ENCODE measurements at places on chromosomes 1 and 21. TPM values are rescaled to one million over a fixed set of nuclear protein-coding genes. Genes with fewer than 3 reads are reported as not detected.

CD1D gene
- total RNA-seq = 0.19 TPM

DNA sequence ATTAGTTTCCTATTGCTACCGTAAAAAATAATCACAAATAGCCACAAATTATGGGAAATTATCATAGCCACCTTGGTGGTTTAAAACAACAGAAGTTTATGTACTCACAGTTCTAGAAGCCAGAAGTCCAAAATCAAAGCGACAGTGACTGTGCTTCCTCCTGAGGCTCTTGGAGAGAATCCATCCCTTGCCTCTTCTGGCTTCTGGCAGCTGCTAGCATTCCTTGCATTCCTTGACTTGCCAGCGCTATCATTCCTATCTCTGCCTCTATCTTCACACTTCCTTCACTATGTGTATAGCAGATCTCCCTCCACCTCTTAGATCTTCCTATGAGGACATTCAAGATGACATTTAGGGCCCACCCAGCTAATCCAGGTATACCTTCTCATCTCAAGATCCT lies 180.1 kb upstream of the USP25 start:
- DNase-seq = peak; percentile 2

PTPRC gene
- not detected for total RNA-seq

DNA sequence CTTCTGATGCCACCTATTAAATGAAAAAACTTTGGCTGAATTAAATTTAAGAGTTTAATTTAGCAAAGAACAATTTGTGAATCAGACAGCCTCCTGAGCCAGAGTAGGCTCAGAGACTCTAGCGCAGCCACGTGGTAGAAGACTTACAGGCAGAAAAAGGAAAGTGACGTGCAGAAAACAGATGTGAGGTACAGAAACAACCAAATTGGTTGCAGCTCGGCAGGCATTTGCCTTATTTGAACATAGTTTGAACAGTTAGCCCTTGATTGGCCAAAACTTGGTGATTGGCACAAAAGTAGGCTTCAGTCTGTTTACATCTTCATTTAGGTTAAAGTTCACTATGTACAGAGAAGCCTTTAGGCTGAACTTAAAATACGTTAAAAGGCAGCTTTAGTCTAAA lies 22.9 kb downstream of the TCP10L start:
- DNase-seq = no peak

DNA sequence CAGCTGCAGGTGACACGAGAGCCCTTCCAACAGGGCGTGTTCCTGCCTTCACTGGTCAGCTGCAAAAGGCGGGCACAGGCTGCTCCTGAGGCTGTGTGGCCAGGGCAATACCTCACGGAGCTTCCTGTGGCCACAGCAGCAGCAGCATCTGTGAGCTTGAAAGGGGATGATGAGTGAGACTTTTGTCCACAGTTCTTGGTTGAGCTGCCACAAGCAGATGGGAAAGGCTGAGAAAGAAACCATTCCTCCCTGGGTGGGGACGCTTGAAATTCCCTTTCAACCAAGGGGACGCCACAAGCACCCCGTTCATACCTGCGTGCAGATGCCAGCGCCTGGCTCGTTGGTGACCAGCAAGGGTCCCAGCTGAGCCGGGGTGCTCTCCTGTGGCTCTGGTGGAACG lies 37.6 kb downstream of the B3GALT5 start:
- DNase-seq = no peak

TCHH gene
- total RNA-seq = 0.22 TPM

GRCh38 chr1:11528611-11529261 lies 49.8 kb downstream of the DISP3 start:
- no peak for DNase-seq

DNA sequence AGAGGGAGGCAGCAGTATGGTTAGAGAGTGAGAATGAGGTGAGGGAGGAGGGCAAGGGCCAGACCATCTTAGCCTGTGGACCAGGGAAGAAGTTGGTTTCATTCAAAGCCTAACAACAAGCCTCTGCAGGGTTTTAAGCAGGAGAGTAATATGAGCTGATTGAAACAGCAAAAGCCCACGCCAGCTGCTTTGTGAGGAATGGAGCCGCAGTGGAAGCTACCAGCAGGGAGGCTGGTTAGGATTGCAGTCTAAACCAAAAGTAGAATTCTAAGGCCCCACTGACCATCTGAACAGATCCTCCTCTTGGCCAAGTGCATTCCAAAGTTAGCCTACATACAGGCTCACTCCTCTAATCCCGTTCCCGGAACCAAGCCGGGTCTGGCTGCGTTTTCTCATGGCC lies 44.8 kb downstream of the OLFML3 start:
- DNase-seq = no peak

DNA sequence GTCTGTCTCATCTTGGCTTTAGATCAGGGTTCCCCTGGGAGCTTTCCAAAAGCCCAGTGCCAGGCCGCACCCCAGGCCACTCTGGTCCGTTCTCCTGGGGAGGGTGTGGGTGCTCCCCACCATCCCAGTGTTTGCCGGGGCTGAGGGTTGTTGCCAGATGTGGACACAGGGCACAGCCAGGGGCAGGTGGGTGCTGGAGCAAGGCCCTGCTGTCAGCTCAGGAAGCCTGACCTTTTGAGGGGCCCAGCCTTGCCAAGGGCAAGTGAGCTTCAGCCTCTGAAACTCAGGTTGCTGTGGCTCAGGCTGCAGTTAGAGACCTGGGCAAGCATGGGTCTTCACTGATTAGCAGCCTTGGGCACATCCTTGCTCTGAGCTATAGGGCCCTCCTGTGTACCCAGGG lies 22.8 kb upstream of the ZBTB21 start:
- no peak for DNase-seq

RRP1B gene
- total RNA-seq = 39.8 TPM

TFAP2E gene
- total RNA-seq = 0.30 TPM

EXOC8 gene
- 24.0 TPM for total RNA-seq

GRCh38 chr1:27755865-27756264 lies 17.2 kb upstream of the STX12 start:
- no peak for DNase-seq

GRCh38 chr1:204873714-204874113 lies 3.1 kb downstream of the NFASC start:
- no peak for DNase-seq

PER3 gene
- 0.84 TPM for total RNA-seq

DNA sequence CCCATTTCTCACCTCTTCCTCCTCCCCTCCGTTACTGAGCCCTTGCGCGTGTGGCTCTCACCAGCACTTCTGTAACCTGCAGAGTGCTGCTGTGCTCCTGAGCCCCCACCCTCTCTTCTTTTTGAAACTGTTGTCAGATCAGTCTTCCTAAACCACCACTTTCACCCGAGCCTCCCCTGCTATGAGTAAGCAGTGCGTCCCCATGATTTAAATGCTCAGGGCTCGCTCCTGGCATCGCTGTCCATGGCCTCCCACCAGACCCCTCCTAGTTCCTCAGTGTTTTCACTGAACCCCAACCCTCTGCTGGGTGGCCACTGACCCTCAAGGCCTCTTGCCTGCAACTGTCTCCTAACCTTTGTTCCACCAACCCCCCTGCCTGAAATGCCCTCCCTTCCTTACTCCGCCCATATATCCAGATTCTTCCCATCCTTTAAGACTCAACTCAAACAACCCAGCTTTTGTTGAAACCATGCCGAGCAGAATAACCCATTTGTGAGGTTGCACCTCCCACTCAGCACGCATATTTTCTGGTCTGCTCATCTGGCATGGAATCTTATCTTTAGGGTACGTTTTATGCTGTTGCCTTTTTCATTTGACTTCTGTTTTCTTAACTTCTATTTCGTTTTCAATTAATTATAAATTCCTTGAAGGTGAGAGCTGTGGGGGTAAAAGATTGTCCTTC lies 64.5 kb upstream of the FAM3B start:
- DNase-seq = no peak

DNA sequence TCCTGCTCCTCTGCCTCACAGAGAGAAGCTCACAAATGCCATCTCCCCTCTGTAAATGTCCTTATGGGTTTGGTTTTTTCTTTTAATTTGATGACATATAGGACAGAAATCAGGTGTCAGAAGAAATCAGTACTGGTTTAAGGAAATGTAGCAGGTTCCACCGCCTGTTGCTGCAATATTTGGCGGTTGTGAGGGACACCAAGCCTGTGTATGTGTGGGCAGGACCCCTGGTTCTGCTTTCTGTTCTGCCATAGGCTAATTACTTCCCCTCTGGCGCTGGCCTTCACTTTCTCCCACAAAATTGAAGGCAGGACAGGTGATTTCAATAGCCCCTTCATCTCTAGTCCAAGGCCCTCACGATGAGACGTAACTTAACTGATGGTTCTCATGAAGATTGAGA lies 69.2 kb downstream of the PRDM2 start:
- no peak for DNase-seq

DNA sequence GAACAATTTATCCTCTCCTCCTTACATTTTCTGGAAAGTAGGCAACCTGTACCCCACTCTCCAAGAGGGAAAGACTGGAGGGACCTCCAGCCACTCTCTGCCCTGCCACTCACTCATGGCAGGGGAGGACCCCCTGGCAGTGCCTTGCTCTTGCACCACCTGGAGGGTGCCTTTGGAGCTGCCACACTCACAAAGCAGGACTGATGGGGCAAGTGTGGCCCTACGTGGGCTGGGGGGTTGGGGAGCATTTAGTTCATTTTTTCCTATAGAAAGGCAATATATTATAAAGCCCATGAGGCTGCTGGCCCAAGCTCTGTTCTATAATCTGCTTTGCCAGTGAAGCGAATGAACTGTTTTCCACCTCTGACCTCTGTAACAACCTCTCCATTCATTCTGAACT lies 50.3 kb downstream of the GPR161 start:
- DNase-seq = no peak

GRCh38 chr1:246518456-246519205 lies 11.6 kb upstream of the SMYD3 start:
- DNase-seq = no peak

GRCh38 chr1:166811691-166812090 lies 27.6 kb upstream of the POGK start:
- DNase-seq = no peak

CLDN8 gene
- total RNA-seq = not detected

GRCh38 chr1:12495725-12496124 lies 122.3 kb downstream of the DHRS3 start:
- DNase-seq = no peak

GRCh38 chr1:15966081-15966955 lies 9.6 kb downstream of the ZBTB17 start:
- no peak for DNase-seq

DNA sequence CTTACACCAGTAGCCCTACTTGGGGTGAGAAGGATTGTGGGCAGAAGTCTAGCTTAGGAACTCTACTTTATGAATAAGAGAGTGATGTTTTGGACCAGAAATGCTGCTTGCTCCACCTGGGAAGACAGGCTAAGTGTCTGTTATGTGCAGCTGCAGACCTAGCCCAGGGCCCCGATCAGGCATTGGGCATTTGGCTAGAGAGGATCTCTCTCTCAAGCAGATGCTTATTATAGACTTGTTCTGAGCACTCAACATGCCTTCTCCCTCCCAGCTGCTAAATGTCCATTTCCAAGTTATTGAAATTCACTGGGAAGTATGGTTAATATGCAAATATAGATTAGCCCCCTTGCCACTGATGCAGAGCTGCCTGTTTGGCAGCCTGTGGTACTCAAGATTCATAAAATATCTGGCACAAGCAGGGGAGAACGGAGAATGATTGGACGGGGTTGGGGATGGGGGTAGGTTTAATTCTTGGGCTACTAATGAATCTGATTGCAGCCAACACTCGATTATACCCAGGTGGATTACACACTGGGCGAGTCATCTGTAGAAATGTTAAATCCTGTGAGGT lies 115.9 kb downstream of the KCND3 start:
- no peak for DNase-seq

DNA sequence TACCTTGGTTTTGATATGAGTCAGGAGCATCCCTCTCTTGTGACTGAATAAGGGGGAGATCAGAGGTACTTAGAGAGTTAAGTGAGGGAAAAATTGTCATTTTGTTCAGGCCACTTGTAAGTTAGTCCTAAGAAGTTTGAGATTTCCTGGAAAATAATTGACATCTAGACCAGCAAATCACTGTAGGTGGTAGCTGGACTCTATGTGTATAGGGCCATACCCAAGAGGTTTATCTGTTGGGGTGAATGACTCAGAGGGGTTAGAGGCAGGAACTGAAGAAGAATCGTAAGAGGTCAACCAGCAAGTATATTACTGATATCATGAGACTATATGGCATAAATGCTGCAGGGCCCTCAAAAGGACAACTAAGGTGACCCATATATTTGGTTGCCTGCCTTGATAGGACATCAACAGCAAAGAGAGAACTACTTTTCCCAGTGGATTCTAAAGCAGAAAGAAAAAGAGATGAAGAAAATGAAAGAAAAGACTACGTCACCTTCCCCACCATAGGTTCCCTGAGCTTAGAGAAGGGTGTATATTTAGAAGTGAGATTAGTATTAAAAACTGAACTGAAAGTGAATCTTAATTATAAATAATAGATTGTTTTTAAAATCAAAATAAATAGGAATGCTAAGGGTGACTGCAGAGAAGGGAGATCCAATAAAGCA lies 8.0 kb upstream of the RNPC3 start:
- no peak for DNase-seq

GRCh38 chr1:193634470-193634869 lies 448.1 kb upstream of the B3GALT2 start:
- peak; percentile 21 for DNase-seq

PEX14 gene
- 22.2 TPM for total RNA-seq

DNA sequence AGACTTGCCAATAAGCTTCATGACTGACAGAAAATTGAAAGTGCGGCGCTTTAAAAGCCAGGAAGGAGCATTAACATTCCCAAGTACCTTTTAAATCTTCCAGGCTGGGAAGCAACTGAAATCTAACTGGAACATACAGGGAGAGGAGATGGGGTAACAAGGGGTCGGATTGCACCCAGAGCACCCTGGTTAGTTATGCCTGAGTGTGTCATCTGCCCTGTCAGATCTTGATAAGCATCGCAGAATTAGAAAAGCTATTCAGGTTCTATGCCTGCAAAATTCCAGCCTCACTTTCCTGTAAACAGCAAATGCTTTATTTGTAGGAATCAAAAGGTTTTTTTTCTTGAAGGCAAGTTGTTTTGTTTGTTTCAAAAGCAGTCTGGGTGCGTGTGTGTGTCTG lies 58.5 kb downstream of the SERBP1 start:
- no peak for DNase-seq

GRCh38 chr1:84374991-84375696 lies 23.1 kb upstream of the DNASE2B start:
- DNase-seq = no peak

DNA sequence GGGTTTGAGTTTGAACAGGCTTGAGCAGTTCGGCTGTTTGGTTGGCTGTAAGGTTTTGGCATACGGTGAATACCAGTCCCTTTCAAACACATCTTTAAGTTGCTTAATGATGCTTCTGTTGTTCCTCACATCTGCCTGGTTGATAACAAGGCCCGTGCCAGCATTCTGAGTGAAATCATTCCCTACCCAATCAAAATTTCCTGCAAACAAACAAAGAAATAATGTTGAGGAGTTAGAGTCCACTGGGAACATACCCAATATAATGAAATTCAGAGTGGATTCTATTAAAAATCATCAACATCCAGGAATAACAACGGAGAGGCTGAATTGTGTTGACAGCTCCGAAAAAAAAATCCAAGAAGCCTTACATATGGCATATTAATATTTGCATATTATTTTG lies 91.0 kb upstream of the MAP1LC3C start:
- DNase-seq = no peak

DNA sequence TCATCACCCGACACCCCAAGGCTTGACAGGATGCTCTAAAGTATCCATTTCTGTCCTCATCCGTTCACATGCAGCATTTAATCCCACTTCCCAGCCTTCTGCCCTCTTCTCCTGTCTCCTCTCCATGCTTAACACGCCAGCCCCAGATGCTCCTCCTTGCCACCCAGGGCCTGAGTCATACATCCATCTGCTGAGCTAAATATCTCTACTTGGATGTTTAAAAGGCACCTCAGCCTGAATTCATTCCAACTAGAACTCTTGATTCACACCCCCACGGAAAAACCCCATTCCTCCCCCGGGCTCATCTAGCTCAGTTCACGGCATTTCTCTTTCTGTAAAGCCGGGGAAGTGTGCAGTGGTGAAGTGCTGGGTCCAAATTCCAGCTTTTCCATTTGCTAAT lies 27.7 kb downstream of the TEX35 start:
- DNase-seq = peak; percentile 66
